ENCODE measurements at places on chromosomes 7 and 10.

DNA sequence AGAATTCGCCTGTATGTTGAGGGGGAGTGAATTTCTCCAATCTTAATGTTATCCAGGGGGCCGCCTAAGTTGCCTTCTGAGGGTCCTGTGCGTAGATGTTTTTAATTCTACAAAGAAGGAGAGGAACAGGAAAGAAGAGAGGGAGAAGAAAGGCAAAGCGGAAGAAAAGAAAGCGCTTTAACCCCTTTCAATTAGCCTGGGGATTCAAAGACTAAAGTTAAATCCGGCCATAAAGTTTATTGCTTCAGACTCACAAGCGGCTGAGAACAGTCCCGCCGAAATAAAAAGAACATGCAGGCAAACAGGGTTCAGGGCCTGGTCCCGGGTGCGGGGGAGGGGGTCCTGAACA, 4.5 kb downstream of the HOXA5 start:
- no peak for DNase-seq

GRCh38 chr7:5596046-5596895, 172.6 kb upstream of the TNRC18 start:
- DNase-seq: peak; percentile 71

DNA sequence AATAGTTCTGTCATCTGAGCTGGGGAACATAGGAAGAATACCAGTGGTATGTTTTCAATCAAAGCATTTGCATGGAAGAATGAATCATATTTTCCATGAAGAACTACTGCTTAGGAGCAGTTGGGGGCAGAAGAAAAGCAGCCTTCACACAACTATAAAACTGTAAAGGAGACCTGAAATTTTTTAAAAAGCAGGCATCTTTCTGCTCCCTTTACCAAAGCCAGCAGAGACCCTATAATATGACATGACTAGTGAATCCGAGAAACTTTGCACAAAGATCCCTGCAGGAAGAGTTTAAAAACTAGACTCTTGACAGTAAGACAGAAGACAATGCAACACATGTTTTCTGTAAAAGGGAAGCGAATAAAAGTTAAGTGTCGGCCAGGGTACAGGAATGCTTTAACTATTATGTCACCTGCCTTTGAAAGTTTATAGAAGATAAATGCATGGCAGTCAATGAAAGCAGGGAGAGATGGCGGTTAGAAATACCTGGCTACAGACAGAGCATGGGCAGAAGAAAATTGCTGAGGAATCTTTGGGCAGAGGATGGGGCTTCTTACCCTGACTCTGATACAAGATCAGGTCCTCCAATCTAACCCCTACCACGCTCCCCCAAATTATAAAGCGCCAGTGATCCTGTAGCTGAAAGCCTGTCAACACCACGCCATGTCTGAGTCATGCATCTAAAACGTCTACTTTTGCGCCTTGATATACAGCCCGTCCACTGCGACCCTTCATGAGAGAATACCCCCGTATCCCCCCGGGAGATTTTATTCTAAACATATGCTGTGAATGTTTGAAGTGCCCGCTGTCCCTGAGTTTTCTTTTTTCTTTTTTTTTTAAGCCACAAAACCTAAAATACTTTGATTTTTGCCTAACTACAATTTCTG, 93.1 kb downstream of the GLI3 start:
- DNase-seq: no peak

GRCh38 chr10:62333135-62333889, 40.9 kb upstream of the ZNF365 start:
- no peak for DNase-seq

DNA sequence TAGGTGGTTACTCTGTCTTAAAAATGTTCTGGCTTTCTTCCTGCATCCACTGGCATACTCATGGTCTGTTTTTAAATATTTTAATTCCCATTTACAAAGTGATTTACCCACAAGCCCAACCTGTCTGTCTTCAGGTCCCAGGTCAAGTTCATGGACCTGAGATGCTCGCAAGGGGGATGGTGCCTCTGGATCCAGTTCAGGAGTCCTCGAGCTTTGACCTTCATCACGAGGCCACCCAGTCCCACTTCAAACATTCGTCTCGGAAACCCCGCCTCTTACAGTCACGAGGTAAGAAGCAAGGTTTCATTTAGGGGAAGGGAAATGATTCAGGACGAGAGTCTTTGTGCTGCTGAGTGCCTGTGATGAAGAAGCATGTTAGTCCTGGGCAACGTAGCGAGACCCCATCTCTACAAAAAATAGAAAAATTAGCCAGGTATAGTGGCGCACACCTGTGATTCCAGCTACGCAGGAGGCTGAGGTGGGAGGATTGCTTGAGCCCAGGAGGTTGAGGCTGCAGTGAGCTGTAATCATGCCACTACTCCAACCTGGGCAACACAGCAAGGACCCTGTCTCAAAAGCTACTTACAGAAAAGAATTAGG, 8.7 kb downstream of the ZKSCAN1 start:
- DNase-seq: no peak

DNA sequence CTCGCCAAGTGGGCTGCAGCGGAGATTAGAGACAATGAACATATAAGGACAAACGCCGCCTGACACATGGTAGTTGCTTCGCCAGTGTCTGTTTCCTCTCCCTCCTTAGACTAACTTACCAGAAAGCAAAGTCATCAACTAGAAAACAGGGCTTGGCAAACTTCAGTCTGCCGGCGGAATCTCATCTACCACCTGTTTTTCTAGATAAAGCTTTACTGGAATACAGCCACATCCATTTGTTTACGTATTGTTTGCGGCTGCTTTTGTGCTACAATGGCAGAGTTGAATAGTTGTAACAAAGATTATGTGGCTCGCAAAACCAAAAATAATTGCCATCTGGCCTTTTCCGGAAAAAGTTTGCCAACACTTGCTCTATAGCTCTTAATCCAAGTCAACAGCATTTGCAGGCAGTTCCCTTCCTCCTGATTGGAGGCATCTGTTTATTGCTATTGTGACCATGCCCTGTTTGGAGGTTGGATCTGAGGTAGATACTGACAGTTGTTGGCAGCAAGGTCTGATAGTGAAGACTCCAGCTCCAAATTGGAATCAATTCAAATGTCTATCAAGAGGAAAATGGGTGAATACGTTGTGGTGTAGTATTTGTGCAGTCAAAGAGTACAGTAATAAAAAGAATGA, 260.6 kb downstream of the POU6F2 start:
- DNase-seq: peak; percentile 17

DNA sequence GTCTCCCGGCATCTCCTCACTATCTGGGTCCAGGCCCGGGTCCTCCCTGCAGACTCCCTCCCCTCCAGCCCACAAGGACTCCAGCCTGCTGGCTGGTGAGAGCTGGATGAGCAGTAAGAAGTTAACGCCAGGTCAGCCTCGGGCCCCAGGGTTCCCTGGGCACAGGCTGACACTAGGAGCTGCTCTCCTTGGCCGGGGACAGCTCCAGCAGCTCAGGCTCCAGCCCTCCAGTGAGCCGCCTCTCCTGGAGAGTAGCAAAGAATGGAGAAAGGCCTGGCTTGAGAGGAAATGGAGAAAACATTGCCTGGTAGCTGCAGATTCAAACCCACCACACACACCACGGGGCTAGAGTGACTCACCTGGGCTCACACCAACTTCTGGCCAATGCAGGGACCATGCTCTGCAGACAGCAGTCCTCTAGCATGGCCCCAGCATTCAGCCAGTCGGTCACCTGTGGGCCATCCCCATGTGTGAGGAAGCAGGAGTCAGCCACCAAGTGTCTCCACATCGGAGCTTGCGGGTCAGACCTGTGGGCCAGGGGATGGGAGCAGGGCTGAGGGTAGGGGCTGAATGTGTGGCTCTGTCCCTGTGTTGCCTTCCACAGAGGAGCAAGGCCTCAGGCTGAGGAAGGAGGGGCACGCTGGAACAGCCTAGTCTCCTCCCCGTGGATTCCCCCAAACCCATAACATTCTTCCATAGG, 6.5 kb downstream of the SAP25 start:
- no peak for DNase-seq

Measured in colonic mucosa (tissue), 4 donors.